ENCODE measurements at places on chromosomes 16 and 17. TPM values are rescaled to one million over a fixed set of nuclear protein-coding genes. Genes with fewer than 3 reads are reported as not detected.
A peak's percentile ranks its signal among the peaks of the same experiment; 100 is the strongest.

DNA sequence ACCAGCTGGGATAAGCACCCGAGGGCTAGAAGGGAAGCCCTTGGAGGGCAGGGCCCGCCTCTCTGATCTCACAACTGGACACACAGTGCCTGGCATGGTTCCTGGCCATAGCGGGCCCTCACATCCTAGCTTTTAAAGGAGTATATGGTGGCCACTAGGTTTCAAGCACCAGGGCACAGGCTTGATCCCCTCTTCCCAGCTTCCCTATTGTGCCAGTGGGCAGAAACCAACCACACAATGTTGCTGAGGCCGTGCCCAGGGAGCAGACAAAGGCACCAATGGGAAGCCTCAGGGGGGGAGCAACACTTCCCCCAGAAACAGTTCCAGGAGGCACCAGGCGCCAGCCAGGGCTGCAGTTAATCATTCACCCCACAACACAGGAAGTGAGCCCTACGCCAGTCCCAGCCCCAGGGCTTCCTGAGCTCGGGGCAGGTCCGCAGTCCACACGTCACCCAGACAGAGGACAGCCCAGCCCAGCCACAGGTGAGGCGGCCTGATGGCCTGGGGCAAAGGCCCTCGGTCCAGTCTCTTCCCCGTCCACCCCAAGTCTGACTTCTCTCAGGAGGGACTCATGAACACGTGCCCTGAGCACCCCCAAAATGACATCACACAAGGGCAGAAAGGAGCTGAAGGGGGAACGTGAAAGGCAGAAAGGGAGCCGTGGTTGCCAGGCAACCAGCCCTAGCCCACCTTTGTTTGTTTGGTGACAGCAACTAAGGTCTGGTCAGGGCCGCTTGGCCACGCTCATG lies 12.8 kb downstream of the SMIM5 start:
- DNase-seq = peak; percentile 97

- peak; percentile 40 for DNase-seq
These were observed 8.1 kb upstream of the NLRP1 start for GRCh38 chr17:5592382-5592781.

DNA sequence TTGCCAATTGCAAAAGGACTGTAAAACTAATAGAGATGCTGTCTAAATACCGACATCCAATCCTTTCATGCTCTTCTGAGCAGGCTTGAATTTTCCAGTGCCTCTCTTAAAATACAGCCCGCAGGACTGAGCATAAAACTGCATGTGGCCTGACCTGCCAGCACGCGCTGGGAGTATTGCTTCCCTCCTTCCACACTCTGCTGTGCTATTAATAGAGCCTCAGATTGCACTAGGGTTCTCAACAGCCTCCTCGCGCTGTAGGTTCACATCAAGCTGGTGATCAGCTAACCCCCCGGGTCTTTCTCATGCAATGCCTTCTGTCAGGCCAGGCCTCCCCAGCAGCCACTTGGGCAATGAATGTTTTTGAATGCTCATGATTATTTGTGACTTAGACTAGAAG lies 14.2 kb upstream of the MSI2 start:
- DNase-seq = no peak

- DNase-seq = no peak
These were observed 42.1 kb downstream of the SLFN5 start for GRCh38 chr17:35284955-35285354.

GRCh38 chr16:80909720-80910119 lies 97.0 kb downstream of the CMC2 start:
- no peak for DNase-seq

GRCh38 chr16:7716660-7717550 lies 384.3 kb downstream of the RBFOX1 start:
- no peak for DNase-seq

GRCh38 chr16:22844416-22844815 lies 30.5 kb downstream of the HS3ST2 start:
- no peak for DNase-seq

DNA sequence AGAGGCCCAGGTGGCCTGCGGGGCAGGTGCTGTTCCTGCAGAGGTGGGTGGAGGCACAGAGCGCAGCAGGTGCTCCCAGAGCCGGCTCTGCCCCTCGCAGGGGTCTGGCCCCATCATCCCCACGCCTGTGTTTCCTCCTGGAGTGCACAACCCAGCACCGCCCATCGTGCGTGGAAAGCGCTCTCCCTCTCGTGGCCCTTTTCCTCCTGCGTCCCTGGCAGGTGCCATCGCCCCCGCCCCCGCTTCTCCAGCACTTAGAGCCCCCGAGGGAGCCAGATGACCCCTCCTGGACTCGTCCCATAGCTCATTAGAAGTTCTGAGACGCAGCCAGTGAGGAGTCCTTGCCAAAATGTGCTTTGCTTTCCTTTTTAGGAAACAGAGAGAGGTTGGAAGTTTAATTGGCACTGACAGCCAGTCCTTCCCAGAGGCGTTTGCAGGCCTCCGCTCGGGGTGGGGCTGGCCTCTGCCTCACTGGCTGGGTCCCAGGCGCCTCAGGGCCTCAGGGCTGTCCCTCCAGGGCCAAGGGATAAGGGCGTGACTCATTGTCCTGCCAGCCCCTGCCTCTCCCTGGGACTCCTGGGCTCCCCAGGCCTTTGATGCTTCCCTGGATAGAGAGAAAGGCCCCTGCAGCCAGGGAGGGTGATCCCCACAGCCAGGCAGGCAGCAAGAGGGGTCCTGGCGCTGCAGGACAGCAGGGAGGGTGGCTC lies 32.2 kb upstream of the CHMP6 start:
- DNase-seq = no peak

DNA sequence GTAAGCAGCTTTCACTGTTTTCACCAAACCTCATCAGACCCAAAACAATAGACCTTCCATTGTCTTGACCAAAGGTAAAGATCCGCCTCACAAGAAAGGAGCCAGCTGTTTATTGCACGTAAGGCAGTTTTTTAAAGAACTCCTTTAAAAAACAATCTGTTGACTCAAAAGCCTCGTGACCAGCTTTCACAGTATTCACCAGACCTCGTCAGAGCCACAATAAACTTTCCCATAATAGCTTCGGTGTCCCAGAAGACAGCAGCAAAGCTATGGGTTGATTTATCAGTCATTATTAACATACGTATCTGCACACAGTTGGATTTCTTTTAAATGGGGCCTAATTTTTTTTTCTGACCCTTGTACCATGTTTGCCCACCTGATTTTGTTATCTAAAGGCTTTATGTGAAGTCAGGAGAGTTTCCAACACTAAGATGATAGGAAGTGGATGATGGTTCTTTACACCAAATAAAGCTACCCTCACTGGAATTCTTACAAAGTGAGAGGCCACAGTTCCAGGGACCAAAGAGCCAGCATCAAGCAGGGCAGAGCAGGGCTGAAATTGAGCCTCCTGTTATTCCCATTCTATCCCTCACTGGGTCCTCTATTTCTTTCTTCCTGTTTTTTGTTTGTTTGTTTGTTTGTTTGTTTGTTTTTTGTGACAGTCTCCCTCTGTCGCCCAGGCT lies 17.6 kb upstream of the HELZ start:
- DNase-seq = no peak

ASPHD1 gene
- 11.5 TPM for polyA plus RNA-seq

DNA sequence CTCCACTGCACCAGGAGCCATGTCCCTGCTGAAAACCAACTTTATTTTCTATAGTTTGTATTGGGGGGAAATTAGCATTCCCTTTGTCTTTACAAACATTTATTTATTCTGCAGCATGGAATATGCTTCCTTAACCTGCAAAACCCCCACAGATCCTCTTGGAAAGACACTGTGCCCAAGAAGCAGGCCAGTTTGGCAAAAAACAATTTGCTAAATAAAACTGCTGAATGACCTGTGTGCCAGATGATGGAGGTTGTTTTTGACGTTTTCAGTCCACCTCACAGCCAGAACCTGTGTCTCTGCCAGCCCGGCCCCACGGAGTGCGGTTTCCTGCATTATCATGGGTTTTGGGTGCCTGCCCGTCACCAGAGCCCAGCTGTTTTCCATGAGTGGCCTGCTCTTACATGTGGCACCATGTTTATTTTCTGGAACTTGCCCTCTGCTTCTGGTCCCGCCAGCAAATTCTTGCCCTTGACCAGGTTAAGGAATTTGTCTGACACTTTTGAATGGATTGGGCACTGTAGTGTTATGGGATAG lies 26.4 kb downstream of the ORC6 start:
- no peak for DNase-seq

GRCh38 chr17:47622180-47622549 lies 27.6 kb upstream of the KPNB1 start:
- DNase-seq = no peak

DNA sequence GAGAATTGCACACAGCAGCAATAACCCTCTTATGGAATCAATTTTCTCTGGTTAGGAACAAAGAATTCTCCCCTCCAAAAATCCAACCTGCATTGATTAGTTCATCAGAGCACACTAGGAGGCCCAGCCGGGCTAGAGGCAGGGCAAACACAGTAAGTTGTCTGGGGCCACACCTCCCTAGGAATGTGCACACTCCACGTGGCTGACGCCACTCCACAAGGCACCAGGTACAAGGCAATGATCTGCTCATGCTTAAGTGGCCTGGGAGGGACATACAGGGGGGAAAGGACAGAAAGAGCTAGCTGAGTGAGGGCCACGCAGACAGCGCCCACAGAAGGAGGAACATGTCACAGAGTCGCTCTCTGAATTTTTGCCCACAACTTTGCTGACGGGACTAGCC lies 107.6 kb downstream of the SLC39A11 start:
- DNase-seq = peak; percentile 54

CARHSP1 gene
- 84.8 TPM for polyA plus RNA-seq

- no peak for DNase-seq
These were observed 14.2 kb upstream of the PEMT start for GRCh38 chr17:17605729-17606088.

GRCh38 chr17:36921095-36921851 lies 16.0 kb upstream of the LHX1 start:
- DNase-seq = no peak

MT1A gene
- 20.4 TPM for polyA plus RNA-seq

DNA sequence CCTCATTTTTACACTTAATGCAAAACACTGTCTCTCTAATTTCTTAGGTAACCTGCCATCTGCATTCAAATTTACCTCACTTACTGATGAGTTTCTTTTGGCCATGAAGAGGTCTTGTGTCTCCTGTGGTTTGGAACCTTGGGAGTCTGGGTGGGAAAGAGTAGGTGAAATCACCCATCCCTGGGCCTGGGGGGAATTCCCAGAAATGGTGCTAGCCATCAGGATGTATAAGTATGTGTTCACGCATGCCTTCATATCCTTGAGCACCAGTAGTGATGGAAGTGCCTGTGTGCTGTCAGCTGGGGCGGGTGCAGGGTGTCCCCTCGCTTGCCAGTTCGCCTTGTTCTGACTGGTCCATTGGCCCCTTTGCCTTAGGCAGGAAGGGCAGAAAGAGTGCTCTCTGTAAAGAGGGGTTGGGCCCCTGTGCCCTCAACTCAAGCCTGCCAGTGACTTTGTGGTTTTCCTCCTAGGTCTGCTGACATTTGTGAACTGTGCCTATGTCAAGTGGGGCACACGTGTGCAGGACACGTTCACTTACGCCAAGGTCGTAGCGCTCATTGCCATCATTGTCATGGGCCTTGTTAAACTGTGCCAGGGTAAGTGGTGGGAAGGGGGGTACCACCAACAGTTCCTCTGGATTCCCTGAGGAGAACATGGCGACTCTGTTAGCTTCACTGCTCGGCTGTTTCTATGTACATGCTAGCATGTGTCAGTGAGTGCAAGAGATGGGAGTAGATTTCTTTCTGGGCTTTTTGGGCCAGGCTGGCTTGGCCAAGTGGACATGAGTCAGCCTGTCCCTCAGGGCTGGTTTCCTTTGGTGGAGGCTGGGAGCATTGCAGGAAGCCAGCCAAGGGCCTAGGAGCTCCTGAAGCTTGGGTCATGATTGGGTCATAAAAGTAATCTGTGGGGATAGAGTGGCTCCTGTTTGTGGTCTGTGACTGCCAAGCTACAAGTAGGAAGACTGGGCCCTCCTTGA lies 23.2 kb downstream of the SLC7A6OS start:
- DNase-seq = no peak

DNA sequence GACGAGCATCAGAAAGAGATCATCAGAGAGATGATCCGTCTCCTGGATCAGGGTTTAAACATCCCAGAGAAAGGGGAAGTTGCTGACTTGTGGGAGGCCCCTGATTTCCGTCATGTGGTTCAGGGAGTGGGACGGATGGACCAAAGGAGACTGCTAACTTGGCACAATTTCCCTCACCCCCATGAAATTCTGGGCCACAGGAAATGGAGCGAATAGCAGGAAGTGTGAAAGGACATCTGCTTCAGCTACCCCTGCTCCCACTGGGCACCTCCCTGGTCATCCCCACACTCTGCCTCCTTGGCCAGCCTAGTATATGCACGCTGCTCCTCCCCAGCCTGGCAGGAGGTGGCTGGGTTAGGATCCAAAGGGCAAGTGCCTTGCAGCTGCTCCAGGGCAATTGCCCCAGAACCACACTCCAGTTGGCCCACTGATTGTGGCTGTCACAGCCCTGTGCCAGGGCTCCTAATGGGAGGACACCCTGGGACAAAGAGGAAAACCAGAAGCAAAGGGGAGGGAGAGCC lies 1.3 kb downstream of the ARRB2 start:
- DNase-seq = peak; percentile 85

GRCh38 chr17:38609280-38610031 lies 3.7 kb upstream of the SRCIN1 start:
- DNase-seq = no peak

DNA sequence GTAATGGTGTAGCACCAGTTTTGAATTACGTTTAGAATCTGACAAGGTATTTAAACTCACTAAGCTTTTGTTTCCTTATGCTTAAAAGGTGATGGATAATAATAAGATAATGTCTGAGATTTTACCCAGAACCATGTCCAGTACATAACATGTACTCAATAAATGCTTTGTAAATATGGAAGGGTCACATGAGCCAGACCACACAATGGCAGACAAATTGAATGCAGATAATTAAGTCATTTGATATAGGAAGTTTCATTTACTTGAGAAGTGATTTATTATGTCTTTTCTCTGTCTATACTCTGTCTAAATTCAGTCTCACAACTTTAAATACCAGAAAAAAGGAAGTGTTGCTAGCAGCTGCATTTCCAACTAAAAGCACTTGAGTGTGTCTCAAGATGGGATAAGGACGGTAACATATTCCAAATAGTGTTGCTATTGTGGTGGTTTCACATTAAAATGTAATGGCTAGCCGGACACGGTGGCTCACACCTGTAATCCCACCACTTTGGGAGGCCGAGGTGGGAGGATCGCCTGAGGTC lies 52.5 kb upstream of the DHX40 start:
- no peak for DNase-seq

- no peak for DNase-seq
These were observed 38.2 kb downstream of the HASPIN start for GRCh38 chr17:3761918-3762380.

All from small intestine (tissue), 16 donors.